HCT116 (cell line): ENCODE measurements at places on chromosomes 3 and 15. TPM values are rescaled to one million over a fixed set of nuclear protein-coding genes. Genes with fewer than 3 reads are reported as not detected.

GRCh38 chr3:175836617-175837016, 977.5 kb downstream of the NAALADL2 start:
- H3K36me3 ChIP-seq: no peaks in the 10 kb centered on the region
- H3K27me3 ChIP-seq: no peaks in the 10 kb centered on the region
- DNase-seq: no peak
- no peaks in the 10 kb centered on the region for H3K4me1 ChIP-seq

DNA sequence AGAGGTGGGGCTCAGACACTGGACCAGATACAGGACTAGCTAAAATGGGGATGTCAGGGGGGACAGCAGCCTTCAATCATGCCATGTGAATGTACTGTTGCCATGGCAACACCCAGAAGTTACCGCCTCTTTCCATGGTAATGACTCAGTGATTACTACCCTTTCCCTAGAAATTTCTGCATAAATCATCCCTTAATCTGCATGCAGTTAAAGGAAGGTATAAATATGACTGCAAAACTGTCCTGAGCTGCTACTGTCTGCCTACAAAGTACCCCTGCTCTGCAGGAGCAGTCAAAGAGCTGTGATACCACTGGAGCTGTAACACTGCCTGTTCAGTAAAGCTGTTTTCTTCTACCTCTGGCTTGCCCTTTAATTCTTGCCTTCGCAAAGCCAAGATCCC, 168.2 kb downstream of the PEAK1 start:
- H3K27ac ChIP-seq: no peak overlapping the region

- H3K4me3 ChIP-seq: no peak overlapping the region
- no peak for DNase-seq
- no peaks in the 10 kb centered on the region for H3K4me1 ChIP-seq
- no peak overlapping the region for H3K27ac ChIP-seq
Observed at GRCh38 chr3:140204271-140204984, 269.4 kb downstream of the CLSTN2 start.

DNA sequence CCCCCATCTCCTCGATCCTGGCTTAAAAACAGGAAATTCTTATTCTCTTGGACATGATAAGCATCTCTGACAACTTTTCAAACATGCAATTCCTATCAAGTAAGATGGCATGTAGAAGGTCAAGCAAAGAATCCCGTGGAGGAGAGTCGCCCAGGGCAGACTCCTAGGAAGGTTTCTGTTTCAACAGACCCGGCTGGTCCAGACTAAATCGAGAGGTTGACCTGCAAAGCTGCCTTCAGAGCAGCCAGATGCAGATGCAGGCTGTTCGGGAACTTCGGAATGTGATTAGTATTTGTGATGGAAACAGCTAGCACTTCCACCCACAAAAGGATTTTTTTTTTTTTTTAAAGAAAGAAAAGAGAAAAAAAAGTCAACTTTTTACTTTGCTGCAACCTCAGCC, 216.8 kb downstream of the NR1D2 start:
- H3K27ac ChIP-seq: no peak overlapping the region
- no peaks in the 10 kb centered on the region; the same call in 1 of the 2 replicates for H3K4me1 ChIP-seq
- DNase-seq: no peak
- no peaks in the 10 kb centered on the region for H3K27me3 ChIP-seq
- H3K4me3 ChIP-seq: no peak overlapping the region

DNA sequence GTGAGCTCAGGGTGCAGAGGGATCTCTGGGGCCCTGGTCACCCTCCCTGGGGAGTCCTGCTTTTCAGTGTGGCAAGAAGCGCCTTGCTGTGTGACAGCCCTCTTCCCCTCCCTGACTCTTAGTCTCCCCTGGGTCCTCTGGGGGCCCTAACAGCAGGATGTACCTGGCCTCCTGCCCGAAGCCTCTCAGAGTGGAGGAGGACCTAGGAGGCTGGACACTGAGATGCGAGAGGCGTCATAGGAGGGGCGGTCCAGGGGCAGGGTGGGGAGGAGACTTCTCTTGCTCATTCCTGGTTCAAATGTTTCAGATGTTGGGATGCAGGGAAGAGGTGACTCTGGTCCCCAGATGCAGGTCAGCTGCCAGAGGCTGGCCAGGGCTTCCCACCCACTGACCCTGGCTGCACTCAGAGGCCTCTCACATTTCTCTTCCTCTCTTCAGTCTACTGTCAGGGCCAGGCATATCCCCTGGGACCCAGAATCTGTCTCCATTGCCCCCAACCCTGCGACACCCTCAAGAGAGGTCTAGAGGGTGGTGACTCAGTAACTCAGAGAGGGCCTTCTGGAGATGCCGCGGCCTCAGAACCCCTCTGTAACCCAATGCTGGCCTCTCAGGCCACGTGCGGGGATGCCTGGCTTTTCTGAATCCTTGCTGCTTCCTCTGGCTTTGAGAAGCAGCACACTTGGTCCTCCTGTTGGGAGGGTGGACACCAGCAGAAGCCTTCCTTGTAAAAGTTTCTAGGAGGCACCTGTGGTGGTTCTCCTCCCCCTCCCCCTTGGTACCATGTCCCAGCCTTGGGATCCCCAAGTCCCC, 25.9 kb downstream of the SNX33 start:
- no peak for DNase-seq
- no peak overlapping the region; the same call in 1 of the 2 replicates for H3K27ac ChIP-seq
- no peak overlapping the region for H3K4me3 ChIP-seq
- H3K4me1 ChIP-seq: peaks cover 27% of the 10 kb centered on the region

DNA sequence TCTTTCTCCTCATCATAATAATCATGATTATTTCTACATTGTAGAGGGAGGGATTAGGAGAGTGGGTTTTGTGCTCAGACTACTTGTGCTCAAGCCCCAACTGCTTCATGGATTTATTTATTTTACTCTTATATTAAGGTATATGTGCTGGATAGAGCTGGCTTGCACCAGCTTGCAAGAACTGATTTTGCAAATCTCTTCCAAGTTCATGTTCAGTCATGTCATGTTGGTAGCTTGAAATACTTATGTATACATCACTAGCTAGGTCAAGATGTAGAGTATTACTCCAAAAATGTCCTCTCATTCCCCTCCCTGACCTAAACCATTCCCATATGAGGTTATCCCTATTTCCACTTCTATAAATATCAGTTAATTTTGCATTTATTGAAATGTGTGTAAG, 293.9 kb upstream of the RBMS3 start:
- H3K27me3 ChIP-seq: no peaks in the 10 kb centered on the region
- H3K27ac ChIP-seq: no peak overlapping the region
- no peak for DNase-seq
- no peak overlapping the region for H3K4me3 ChIP-seq
- H3K4me1 ChIP-seq: no peaks in the 10 kb centered on the region
- H3K36me3 ChIP-seq: no peaks in the 10 kb centered on the region

GRCh38 chr3:111418391-111418790, 123.6 kb upstream of the CD96 start:
- no peak overlapping the region for H3K4me3 ChIP-seq
- no peaks in the 10 kb centered on the region for H3K36me3 ChIP-seq
- H3K27ac ChIP-seq: no peak overlapping the region
- DNase-seq: no peak
- no peaks in the 10 kb centered on the region for H3K4me1 ChIP-seq

DNA sequence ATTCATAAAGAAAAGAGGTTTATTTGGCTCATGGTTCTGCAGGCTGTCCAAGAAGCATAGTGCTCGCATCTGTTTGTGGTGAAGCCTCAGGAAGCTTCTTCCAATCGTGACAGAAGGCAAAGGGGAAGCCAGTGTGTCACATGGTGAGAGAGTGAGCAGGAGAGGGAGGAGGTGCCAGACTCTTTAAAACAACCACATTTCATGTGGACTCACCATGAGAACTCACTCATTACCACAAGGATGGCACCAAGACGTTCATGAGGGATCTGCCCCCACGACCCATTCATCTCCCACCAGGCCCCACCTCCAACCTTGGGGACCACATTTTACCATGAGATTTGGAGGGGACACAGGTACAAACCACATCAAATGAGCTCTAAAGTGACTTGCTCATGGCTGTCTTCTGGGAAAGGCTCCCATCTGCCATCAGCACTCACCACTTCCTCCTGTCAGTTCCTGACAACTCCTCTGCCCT, 327.3 kb upstream of the TLE3 start:
- peaks cover 18% of the 10 kb centered on the region; the same call in 1 of the 2 replicates for H3K4me1 ChIP-seq
- H3K27ac ChIP-seq: no peak overlapping the region
- no peak overlapping the region for H3K4me3 ChIP-seq
- H3K36me3 ChIP-seq: no peaks in the 10 kb centered on the region

DNA sequence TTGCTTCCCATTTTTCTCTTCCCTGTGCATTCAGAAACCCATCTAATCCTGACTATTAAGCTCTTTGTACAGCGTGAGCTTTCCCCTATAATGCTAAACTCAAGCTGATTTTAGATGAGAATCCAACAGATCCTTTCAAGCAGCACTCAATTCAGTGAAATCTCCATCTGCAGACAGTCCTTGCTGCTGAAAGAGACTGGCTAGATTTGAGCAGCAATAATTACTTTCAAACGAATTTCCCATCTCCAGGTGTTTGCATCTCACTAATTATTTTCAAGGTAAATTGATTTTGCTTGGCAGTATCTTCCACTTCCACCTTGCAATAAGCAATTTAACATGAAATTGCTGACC, 49.5 kb upstream of the SLC7A14 start:
- H3K36me3 ChIP-seq: no peaks in the 10 kb centered on the region
- no peak overlapping the region for H3K4me3 ChIP-seq
- H3K27ac ChIP-seq: no peak overlapping the region
- no peaks in the 10 kb centered on the region for H3K4me1 ChIP-seq
- DNase-seq: no peak
- no peaks in the 10 kb centered on the region for H3K27me3 ChIP-seq

- H3K4me1 ChIP-seq: peaks cover 20% of the 10 kb centered on the region
- no peak overlapping the region for H3K4me3 ChIP-seq
- no peaks in the 10 kb centered on the region for H3K27me3 ChIP-seq
Observed at GRCh38 chr15:78987556-78988360, 42.9 kb upstream of the CTSH start.

GRCh38 chr15:75694241-75695182, 18.1 kb downstream of the CSPG4 start:
- peak overlapping the region; percentile 25; the same call in 1 of the 2 replicates for H3K4me3 ChIP-seq
- no peaks in the 10 kb centered on the region for H3K27me3 ChIP-seq
- peak overlapping the region; percentile 39 for H3K27ac ChIP-seq
- DNase-seq: no peak
- H3K36me3 ChIP-seq: no peaks in the 10 kb centered on the region
- H3K4me1 ChIP-seq: peaks cover 19% of the 10 kb centered on the region

DNA sequence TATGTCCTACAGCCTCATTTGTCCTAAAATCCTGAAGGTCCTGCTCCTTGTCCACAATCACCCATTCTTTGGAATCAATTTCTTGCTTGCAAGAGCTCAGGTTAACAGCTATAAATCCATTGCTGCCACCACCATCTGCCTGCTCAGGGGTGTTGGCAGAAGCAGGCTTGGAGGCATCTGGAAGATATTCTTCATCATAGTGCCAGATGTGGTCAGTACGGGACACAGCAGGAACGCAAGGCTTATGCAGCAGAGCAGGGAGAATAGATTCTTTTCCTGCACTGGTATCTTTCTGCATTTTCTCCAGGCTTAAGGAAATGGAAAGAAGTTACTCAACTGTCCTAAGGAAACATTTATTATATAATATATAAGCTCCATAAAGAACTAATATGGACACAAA, 38.5 kb upstream of the CDAN1 start:
- no peaks in the 10 kb centered on the region for H3K27me3 ChIP-seq
- DNase-seq: no peak
- no peaks in the 10 kb centered on the region for H3K36me3 ChIP-seq
- no peak overlapping the region for H3K4me3 ChIP-seq
- H3K4me1 ChIP-seq: no peaks in the 10 kb centered on the region

DNA sequence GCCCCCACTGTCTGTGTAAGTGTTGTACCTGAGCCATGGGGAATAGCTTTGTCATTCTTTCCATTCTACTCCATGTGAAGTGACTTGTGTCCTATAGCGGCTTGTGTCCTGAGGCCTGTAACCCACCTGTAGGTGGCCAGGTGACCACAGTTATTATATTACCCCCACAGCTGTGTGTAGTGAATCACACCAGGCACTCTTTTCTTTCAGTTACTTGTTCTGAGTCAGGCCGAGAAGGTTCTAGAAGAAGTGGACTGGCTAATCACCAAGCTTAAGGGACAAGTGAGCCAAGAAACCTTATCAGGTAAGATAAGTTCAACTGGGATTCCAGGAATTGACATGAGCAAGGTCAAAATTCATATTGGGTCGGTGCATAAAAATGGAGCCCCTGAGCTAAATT, 29.2 kb downstream of the POLG start:
- H3K27ac ChIP-seq: no peak overlapping the region
- H3K27me3 ChIP-seq: no peaks in the 10 kb centered on the region
- no peak overlapping the region for H3K4me3 ChIP-seq

GRCh38 chr3:109702252-109702651, 364.9 kb upstream of the DPPA4 start:
- peaks cover 7% of the 10 kb centered on the region; the same call in 1 of the 2 replicates for H3K4me1 ChIP-seq
- no peaks in the 10 kb centered on the region for H3K27me3 ChIP-seq
- no peak overlapping the region for H3K27ac ChIP-seq
- no peak overlapping the region for H3K4me3 ChIP-seq
- no peaks in the 10 kb centered on the region for H3K36me3 ChIP-seq

DNA sequence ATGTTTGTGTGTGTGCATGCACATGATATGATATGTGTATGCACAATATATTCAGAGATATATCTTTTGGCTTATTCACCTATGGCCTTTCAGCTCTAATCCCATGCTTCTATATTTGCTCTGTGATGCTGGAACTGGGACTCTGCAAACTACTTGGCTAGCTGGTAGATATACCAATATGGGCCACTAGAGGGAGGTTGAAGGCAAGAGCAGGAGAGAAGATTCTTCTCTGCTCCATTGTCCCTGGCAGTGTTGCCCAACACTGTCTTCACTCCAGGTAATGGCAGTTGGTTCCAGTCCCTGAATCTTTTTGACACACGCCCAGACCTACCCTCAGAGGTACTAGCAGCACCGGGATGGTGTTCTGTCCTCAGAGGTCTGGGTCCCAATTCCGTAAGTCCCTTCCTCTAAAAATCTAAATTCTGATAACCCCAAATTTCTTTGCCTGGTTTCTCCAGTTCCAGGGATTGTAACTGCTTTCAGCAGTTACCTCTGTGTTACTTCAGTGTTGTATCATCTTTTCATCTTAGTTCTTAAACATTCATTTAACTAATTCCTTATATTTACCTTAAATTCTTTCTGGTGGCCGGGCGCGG, 44.7 kb downstream of the GTPBP8 start:
- no peaks in the 10 kb centered on the region for H3K36me3 ChIP-seq
- no peak overlapping the region for H3K27ac ChIP-seq
- H3K4me3 ChIP-seq: no peak overlapping the region
- peak; percentile 50 for DNase-seq

- peaks cover 36% of the 10 kb centered on the region for H3K4me1 ChIP-seq
- H3K36me3 ChIP-seq: no peaks in the 10 kb centered on the region
- H3K4me3 ChIP-seq: no peak overlapping the region
- no peak overlapping the region for H3K27ac ChIP-seq
- H3K27me3 ChIP-seq: no peaks in the 10 kb centered on the region
Observed at GRCh38 chr3:42037318-42037945, 53.7 kb upstream of the TRAK1 start.

GRCh38 chr3:127216415-127217261, 23.7 kb downstream of the PRR23E start:
- H3K36me3 ChIP-seq: no peaks in the 10 kb centered on the region
- H3K4me3 ChIP-seq: no peak overlapping the region
- H3K4me1 ChIP-seq: no peaks in the 10 kb centered on the region
- no peak for DNase-seq
- peaks cover 7% of the 10 kb centered on the region; the same call in 1 of the 2 replicates for H3K27me3 ChIP-seq
- no peak overlapping the region for H3K27ac ChIP-seq

Gene NMNAT3
- 5.7 TPM for total RNA-seq

Gene FEZF2
- not detected for total RNA-seq

Gene LRRC28
- 21.4 TPM for total RNA-seq

Gene MCF2L2
- total RNA-seq: 1.5 TPM

Gene LDHAL6B
- not detected for total RNA-seq

Gene GUCA1C
- not detected for total RNA-seq

Gene INO80
- total RNA-seq: 28.2 TPM

Gene TGM4
- total RNA-seq: not detected

Gene TNNC1
- 2.2 TPM for total RNA-seq

Gene ALDH1A3
- 248 TPM for total RNA-seq

Gene ANKUB1
- not detected for total RNA-seq

Gene DGKG
- total RNA-seq: 4.8 TPM

Gene TIMP4
- not detected for total RNA-seq
